ENCODE measurements at places on chromosomes 1 and 21. TPM values are rescaled to one million over a fixed set of nuclear protein-coding genes. Genes with fewer than 3 reads are reported as not detected.

Gene TRIM63
- total RNA-seq = 1.7 TPM

Gene LCE1B
- total RNA-seq = not detected

Gene OR2L5
- total RNA-seq = not detected

Gene OLFML3
- 4.1 TPM for total RNA-seq

Gene COL16A1
- 5.6 TPM for total RNA-seq

Gene SMPDL3B
- total RNA-seq = 1.5 TPM

Gene FAM151A
- 0.34 TPM for total RNA-seq

Gene MANEAL
- 26.5 TPM for total RNA-seq

Gene CD1E
- not detected for total RNA-seq

Gene TNFRSF8
- total RNA-seq = 0.13 TPM

Gene ATP6V0B
- 118 TPM for total RNA-seq

Gene DPT
- total RNA-seq = not detected

Gene AMY1C
- total RNA-seq = not detected

Gene OR10Z1
- not detected for total RNA-seq

Gene KCNJ10
- total RNA-seq = not detected

Gene IVL
- total RNA-seq = 0.09 TPM

Gene CLCA1
- total RNA-seq = not detected

Gene TFF3
- total RNA-seq = not detected

Gene NCMAP
- 0.09 TPM for total RNA-seq

Gene NKAIN1
- 1.1 TPM for total RNA-seq

Gene AADACL3
- total RNA-seq = not detected

Gene PTGFR
- not detected for total RNA-seq

Gene LEFTY2
- total RNA-seq = not detected

Gene KLHDC9
- total RNA-seq = 1.5 TPM

Gene BGLAP
- not detected for total RNA-seq

Gene SYCP1
- not detected for total RNA-seq

Gene PM20D1
- not detected for total RNA-seq

Gene SLC9C2
- not detected for total RNA-seq

Gene SMIM1
- 1.6 TPM for total RNA-seq

Gene S100A7
- total RNA-seq = not detected

Gene PCP4
- total RNA-seq = not detected

Gene DUSP10
- 2.2 TPM for total RNA-seq

Gene UBASH3A
- 0.30 TPM for total RNA-seq

Gene OR11L1
- total RNA-seq = not detected
